Activated naive CD8-positive, alpha-beta T cell treated with anti-CD3 and anti-CD28 coated beads, Interleukin-2, amount 10 ng/mL, durations not matched to agents 7 days and 5 days (primary cell): ENCODE measurements at places on chromosomes 4 and X. TPM values are rescaled to one million over a fixed set of nuclear protein-coding genes. Genes with fewer than 3 reads are reported as not detected.
A peak's percentile ranks its signal among the peaks of the same experiment; 100 is the strongest.

DNA sequence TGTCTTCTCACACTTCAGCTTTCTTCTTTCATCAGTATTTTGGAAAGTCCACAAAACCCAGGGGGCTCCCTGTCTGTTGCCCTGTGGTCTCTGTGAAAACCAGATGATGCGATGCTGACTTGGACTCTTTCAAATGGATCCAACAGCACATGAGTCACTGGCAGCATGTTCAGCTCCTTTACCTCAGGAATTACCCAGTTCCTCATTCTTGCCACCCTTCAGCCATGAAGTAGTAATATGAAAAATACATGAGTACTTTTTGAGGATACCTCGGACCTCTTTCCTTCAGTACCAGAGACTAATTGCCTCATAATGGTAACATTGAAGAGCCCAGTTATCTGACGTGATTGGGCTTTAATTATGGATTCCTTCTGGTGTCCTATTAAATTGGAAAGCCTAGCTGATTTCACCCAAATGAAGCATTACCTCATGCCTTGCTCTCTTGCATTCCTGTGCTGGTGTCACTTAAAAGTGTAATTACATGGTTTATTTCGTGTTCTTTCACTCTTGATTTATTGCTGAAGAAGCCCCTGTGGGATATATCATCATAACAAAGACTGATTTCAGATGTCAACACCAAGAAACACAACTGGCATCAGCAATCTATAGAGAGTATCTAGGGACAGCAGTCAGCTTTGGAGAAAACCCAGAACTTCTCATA, 63.4 kb downstream of the NFKB1 start:
- H3K36me3 ChIP-seq, result peaks cover 55% of the 10 kb centered on the region
- peaks cover 60% of the 10 kb centered on the region for H3K4me1 ChIP-seq
- H3K27ac ChIP-seq, result no peak overlapping the region

GRCh38 chr4:120685756-120686278, 236.7 kb downstream of the PRDM5 start:
- H3K36me3 ChIP-seq, result no peaks in the 10 kb centered on the region
- no peak overlapping the region for H3K27ac ChIP-seq
- no peak for DNase-seq

DNA sequence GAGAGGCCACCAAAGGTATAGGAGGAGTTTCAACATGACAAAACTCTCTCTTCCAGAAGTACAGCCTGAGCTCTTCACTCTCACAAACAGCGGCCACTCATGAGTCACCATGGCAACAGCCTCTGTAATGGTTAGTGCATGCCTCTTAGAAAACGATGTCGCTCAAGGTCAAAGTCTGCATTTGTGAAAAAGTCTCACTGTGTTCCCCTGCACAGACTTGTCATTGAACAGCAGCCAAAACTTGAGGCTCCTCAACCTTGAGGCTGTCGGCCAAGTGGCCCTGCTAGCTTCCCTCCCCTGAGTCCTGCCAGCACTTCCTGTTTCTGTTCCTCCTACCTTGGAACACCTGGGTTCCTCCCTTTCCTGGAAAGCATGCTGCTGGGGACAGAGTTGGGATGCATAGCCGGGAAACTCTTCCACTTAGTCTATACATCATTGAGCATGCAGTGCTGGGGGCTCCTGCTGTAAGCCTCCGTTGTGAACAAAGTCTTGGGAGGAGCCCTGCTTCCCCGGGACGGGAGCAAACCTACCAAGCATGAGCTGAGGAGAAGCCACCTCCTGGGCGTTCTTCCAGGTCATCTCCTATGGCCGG, 66.6 kb downstream of the ING2 start:
- H3K36me3 ChIP-seq, result no peaks in the 10 kb centered on the region
- peaks cover 3% of the 10 kb centered on the region for H3K4me1 ChIP-seq
- H3K27ac ChIP-seq, result no peak overlapping the region
- peaks cover 2% of the 10 kb centered on the region for H3K27me3 ChIP-seq
- no peak for DNase-seq

Gene RNF212
- total RNA-seq, result 7.3 TPM

DNA sequence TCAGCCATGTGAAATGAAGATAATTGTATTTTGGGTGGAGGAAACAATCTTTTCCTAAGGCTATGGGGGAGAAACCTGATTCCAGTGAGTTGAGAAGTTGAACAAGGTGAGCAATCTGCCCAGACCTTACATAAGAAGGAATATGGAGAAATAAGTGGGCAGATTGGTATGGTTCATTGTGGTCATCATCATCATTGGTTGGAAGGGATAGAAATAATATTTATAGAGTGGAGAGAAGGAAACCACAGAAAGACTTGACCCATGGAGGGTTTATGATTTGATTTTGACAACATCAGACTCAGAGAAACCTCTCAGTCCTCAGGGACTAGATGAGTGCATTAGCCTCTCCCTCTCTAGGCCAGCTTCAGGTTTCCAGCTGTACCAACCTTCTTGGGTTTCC, 177.9 kb upstream of the NEIL3 start:
- H3K27me3 ChIP-seq, result no peaks in the 10 kb centered on the region
- H3K36me3 ChIP-seq, result no peaks in the 10 kb centered on the region
- H3K4me3 ChIP-seq, result no peak overlapping the region
- peaks cover 2% of the 10 kb centered on the region for H3K4me1 ChIP-seq

- H3K4me1 ChIP-seq, result no peaks in the 10 kb centered on the region
- H3K27me3 ChIP-seq, result no peaks in the 10 kb centered on the region
- DNase-seq, result no peak
Measured at GRCh38 chr4:181777518-181777917, 465.7 kb upstream of the TENM3 start.

GRCh38 chrX:148259990-148260389, 240.4 kb upstream of the AFF2 start:
- peaks cover 10% of the 10 kb centered on the region for H3K36me3 ChIP-seq
- no peaks in the 10 kb centered on the region for H3K4me1 ChIP-seq
- no peaks in the 10 kb centered on the region for H3K27me3 ChIP-seq
- DNase-seq, result no peak
- no peak overlapping the region for H3K27ac ChIP-seq

Gene TRAPPC2
- 29.9 TPM for total RNA-seq

DNA sequence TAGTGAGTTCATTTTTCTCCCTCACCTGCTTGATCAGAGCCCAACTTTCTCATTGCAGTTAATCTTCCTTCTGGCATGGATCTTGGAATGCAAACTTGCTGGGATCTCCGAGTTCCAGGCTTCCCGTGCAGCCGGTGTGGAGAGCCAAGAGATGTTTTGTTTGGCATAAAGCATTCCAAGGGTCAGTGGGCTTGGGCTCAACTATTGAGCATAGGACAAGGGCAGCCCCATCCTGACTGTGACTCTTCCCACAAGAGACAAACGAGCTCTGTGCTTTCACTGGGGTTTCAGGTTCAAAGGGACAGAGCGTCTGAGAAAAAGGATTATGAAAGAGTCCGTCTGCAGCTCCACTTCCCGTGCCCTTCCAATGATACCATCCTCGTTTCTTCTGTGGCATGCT, 10.5 kb downstream of the TLR7 start:
- H3K27me3 ChIP-seq, result peaks cover 3% of the 10 kb centered on the region
- H3K4me3 ChIP-seq, result no peak overlapping the region
- peaks cover 2% of the 10 kb centered on the region for H3K36me3 ChIP-seq
- no peak overlapping the region for H3K27ac ChIP-seq
- no peak for DNase-seq

GRCh38 chr4:4274226-4274625, 15.7 kb downstream of the LYAR start:
- peak overlapping the region; percentile 55 for H3K27ac ChIP-seq
- H3K4me3 ChIP-seq, result no peak overlapping the region
- peaks cover 12% of the 10 kb centered on the region for H3K4me1 ChIP-seq
- DNase-seq, result no peak

- H3K36me3 ChIP-seq, result no peaks in the 10 kb centered on the region
- no peak overlapping the region for H3K27ac ChIP-seq
- H3K27me3 ChIP-seq, result no peaks in the 10 kb centered on the region
- H3K4me1 ChIP-seq, result no peaks in the 10 kb centered on the region
Measured at GRCh38 chrX:3175659-3176438, 134.6 kb downstream of the ARSF start.

Gene F9
- total RNA-seq, result not detected

Gene EGF
- total RNA-seq, result not detected

GRCh38 chr4:45985038-45985437, 138.8 kb downstream of the GABRG1 start:
- DNase-seq, result no peak
- no peak overlapping the region for H3K27ac ChIP-seq
- H3K4me1 ChIP-seq, result no peaks in the 10 kb centered on the region
- no peaks in the 10 kb centered on the region for H3K36me3 ChIP-seq
- H3K4me3 ChIP-seq, result no peak overlapping the region

- peak; percentile 41 for DNase-seq
- peaks cover 35% of the 10 kb centered on the region for H3K4me1 ChIP-seq
- H3K36me3 ChIP-seq, result peaks cover 17% of the 10 kb centered on the region
- H3K27ac ChIP-seq, result peak overlapping the region; percentile 86
- no peaks in the 10 kb centered on the region for H3K27me3 ChIP-seq
Measured at GRCh38 chr4:2598511-2599303, 62.3 kb downstream of the FAM193A start.

- no peak for DNase-seq
- no peak overlapping the region for H3K27ac ChIP-seq
- H3K27me3 ChIP-seq, result peaks cover 4% of the 10 kb centered on the region
- no peaks in the 10 kb centered on the region for H3K36me3 ChIP-seq
- no peak overlapping the region for H3K4me3 ChIP-seq
Measured at GRCh38 chr4:48939785-48940184, 33.2 kb upstream of the OCIAD2 start.

GRCh38 chr4:152643153-152644035, 36.4 kb downstream of the TMEM154 start:
- H3K27me3 ChIP-seq, result no peaks in the 10 kb centered on the region
- H3K27ac ChIP-seq, result peak overlapping the region; percentile 59
- peaks cover 5% of the 10 kb centered on the region for H3K36me3 ChIP-seq
- no peak overlapping the region for H3K4me3 ChIP-seq
- peaks cover 18% of the 10 kb centered on the region for H3K4me1 ChIP-seq
- no peak for DNase-seq

- no peak overlapping the region for H3K4me3 ChIP-seq
- no peaks in the 10 kb centered on the region for H3K27me3 ChIP-seq
- H3K4me1 ChIP-seq, result no peaks in the 10 kb centered on the region
- DNase-seq, result no peak
Measured at GRCh38 chr4:86626066-86626465, 32.0 kb downstream of the PTPN13 start.

- no peak overlapping the region for H3K27ac ChIP-seq
- no peaks in the 10 kb centered on the region for H3K4me1 ChIP-seq
- no peak overlapping the region for H3K4me3 ChIP-seq
- peaks cover 23% of the 10 kb centered on the region for H3K27me3 ChIP-seq
Measured at GRCh38 chr4:78439328-78439727, 112.2 kb upstream of the ANXA3 start.

Gene TBC1D9
- total RNA-seq, result 0.11 TPM

DNA sequence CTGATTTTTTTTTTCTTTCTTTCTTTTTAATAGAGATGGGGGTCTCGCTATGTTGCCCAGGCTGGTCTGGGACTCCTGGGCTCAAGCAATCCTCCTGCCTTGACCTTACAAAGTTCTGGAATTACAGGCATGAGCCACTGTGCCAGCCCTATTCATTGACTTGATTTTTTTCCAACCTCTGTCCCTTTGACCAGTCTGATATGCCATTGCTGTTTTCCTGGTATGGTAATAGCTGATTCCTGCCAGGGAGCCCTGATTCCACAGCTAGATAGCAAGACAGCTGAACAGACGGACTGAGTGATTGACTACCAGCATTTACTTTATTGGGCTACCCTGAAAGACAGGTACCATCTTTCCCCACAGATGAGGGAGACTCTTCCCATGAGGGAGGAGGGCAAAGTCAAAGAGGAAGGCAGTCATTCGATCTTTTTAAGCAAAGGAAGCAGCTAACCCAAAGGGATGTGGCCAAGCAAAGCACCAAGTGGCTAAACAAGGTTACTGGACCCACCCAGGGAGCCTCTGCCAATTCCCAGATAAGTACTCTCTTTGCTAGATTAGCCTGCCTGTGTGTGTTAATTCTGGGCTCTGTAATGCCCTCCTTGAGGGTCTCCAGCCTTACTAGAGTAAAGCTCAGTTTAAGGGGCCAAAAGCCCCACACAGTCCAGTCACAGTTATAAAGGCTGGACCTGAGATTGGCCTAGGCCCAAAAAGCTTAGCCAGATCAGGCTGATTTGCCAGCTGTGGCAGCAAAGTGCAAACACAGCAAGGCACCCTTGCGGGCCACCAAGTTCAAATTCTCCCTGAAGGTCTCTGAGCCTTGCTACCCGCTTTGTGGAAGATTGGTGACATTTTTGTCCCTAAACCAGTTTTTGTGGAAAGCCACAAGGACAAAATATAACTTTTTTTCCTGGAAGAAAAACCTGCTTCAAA, 192.4 kb upstream of the GPC4 start:
- no peaks in the 10 kb centered on the region for H3K27me3 ChIP-seq
- DNase-seq, result no peak
- no peak overlapping the region for H3K4me3 ChIP-seq
- no peaks in the 10 kb centered on the region for H3K36me3 ChIP-seq
- H3K27ac ChIP-seq, result no peak overlapping the region

- no peaks in the 10 kb centered on the region for H3K36me3 ChIP-seq
- DNase-seq, result no peak
- H3K27me3 ChIP-seq, result no peaks in the 10 kb centered on the region
- no peak overlapping the region for H3K4me3 ChIP-seq
- H3K4me1 ChIP-seq, result no peaks in the 10 kb centered on the region
- no peak overlapping the region for H3K27ac ChIP-seq
Measured at GRCh38 chrX:32687379-32687778, 524.0 kb downstream of the DMD start.

DNA sequence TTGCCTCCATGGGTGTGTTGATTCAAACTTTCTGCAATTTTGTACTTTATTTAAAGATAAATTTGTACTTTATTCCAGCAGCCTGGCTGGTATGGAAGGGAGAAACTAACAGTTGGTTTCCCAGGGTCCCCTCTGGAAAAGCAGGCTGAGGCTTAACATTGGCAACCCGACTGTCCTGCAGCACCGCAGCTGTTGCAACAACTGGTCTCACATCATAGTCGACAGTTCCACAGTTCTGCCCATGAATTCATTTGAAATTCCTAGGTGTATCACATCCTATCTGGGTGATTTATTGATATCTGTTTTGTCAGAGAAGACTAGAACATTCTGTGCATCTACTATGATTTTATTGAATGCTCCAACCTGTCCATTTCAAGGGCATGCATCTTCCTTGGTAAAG, 98.8 kb upstream of the GATB start:
- no peak for DNase-seq
- no peaks in the 10 kb centered on the region for H3K4me1 ChIP-seq
- H3K36me3 ChIP-seq, result no peaks in the 10 kb centered on the region
- peaks cover 4% of the 10 kb centered on the region for H3K27me3 ChIP-seq

DNA sequence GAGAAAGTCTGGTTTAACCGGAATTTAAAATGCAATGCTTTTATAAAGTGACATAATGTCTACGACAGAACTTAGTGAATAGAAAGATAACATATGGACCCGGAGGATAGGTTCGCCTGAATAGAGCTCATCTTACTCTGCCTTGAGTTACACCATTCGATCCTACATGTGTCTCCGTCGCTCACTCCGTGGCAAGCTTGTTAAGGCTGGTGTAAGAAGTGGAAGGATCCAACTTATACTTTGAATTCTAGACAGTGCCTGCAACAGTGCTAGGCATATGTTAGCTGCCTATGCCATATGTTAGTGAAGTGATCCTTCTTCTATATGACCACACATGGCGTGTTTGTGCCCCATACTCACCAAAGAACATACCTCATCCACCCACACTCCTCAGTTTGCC, 50.9 kb downstream of the SEL1L3 start:
- no peak overlapping the region for H3K4me3 ChIP-seq
- no peaks in the 10 kb centered on the region for H3K27me3 ChIP-seq
- H3K36me3 ChIP-seq, result peaks cover 16% of the 10 kb centered on the region
- H3K4me1 ChIP-seq, result no peaks in the 10 kb centered on the region
- H3K27ac ChIP-seq, result no peak overlapping the region
